Activated CD8-positive, alpha-beta T cell treated with anti-CD3 and anti-CD28 coated beads for 36 hours (primary cell): ENCODE measurements at places on chromosomes 13 and 19. TPM values are rescaled to one million over a fixed set of nuclear protein-coding genes. Genes with fewer than 3 reads are reported as not detected.

GRCh38 chr13:32309312-32310133, 5.6 kb downstream of the ZAR1L start:
- DNase-seq, result no peak

DNA sequence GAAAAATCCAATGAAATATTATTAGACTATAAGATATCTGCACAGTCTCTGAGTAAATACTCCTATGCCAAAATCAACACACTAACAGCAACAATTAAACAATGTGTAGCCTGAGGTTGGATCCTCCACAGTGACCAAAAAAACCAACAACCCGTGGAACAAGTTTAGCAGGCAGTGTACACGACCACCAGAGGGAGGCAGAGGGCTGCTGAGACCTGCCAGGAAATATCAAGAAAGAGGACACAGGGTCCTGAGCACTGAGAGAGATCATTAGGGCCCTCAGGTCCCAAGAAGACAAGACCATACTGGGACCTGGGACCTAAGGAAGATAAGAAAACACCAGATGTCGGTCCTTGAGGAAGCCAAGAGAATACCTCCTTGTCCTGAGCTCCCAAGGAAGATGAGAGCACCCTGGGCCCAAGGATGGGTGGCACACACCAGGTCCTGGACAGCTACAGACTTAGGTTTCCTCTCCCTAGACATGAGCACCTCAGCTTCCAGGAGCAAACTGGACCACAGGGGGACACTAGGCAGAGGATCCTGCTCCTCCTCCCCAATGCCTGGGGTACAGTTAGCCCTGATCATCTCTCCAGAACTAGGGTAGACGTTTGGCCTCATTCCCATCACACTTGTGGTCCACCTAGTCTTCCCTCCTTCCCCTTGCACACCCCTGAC, 822 bp upstream of the ZNF274 start:
- peak; percentile 87 for DNase-seq

DNA sequence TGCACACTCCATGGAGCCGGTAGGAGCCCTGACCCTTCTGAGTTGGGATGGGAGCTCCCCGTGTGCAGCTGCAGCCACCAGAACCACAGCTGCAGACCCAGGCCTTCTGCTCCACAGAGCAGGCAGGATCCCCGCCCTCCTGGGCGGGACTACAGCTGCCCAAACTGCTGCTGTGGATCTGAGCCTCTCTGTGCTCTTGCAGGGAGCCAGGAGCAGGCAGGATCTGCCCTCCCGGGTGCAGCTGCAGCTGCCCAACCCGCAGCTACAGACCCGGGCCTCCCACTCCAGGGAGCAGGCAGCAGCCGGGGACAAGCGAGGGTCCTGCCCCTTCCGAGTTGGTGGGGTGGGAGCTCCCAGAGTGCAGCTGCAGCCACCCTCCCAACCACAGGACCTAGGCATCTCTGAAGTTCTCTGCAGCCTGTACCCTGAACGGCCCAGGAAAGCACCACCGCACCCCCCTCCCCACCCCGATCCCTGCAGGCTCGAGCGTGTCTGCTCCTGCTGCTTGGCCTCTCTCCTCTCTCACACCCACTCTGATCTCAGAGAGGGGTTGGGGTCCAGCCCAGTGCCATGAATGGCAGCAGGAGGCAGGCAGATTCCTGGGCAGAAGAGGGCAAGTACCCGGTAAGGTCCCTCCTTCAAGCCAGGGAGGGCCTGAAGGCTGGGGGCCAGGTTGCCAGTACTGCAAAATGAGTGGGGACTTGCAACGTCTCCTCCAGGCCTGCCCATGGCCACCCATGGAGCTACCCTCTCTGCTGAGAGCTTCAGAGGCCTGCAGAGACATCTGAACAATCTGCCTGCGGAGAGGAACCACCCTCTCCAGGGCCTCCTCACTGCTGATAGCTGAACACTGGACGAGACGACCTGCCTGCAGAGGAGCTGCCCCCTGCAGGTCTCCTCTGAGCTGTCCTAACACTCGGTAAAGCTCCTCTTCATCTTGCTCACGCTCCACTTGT, 16.4 kb upstream of the EMP3 start:
- no peak for DNase-seq

DNA sequence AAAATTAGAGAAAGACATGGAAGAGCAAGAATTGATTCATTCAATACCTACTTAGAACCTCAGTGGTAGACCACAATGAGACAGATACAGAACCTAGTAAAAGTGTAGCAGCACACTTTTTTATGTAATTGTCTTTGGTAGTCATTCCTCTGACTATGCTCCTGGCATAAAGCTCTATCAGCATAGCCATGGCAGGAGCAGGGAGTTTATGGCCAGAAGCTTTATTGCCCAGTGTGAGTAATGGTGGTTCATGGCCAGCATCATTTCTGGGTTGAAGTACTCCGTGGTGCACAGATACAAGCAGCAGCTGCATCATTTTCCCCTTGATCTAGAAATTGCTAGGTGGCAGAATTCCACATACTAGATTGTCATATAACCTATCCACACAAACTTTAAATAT, 352.6 kb downstream of the TBC1D4 start:
- DNase-seq, result no peak

GRCh38 chr13:60090574-60090973, 73.2 kb downstream of the DIAPH3 start:
- no peak for DNase-seq

DNA sequence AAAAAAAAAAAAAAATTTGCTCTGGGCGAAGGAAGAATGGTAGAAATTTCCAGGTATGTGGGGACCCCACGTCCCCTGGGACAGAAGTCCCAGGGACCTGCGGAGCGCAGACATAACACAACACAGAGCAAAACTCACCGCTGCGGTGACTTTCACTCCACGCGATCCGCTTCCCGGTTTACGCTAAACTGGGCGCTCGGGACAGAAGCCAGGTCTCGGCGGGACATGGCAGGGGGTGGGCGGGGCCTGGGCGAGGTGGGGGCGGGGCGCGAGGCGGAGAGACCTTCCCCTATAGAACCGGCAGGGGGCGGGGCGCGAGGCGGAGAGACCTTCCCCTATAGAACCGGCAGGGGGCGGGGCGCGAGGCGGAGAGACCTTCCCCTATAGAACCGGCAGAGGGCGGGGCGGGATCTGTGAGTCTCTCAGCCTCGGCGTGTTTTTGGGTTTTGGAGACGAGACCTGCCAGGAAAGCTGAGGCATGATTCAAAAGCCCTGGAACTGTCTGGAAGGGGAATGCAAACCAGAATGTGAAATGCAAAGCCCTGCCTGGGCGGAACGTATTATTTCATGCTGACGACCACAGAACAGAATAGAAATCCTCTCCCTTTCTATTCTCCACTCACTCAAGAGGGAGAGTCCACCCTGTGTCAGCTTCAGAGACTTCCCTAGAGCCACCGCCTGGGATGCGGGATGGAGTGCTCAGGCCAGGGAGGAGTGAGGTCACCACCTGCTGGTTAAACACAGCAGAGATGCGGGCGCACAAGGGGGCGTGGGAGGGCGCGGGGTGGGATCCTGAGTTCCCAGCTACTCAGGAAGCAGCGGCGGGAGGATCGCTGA, 20.2 kb upstream of the ERVV-1 start:
- DNase-seq, result peak; percentile 91

GRCh38 chr13:27000686-27001085, 170.9 kb downstream of the USP12 start:
- DNase-seq, result no peak

Gene LCP1
- 1,014 TPM for total RNA-seq

Gene HCN2
- total RNA-seq, result 0.18 TPM
